Activated CD4-positive, alpha-beta T cell treated with anti-CD3 and anti-CD28 coated beads for 36 hours (primary cell): ENCODE measurements at places on chromosomes 7 and 10.

GRCh38 chr7:80428161-80429054 lies 83.5 kb downstream of the GNAT3 start:
- peak; percentile 7 for DNase-seq

- DNase-seq = no peak
Observed at GRCh38 chr7:18496341-18496700, 772 bp downstream of the HDAC9 start.

GRCh38 chr7:128201067-128201689 lies 39.9 kb upstream of the LEP start:
- DNase-seq = no peak

GRCh38 chr7:84844771-84845170 lies 342.1 kb downstream of the SEMA3D start:
- DNase-seq = no peak

DNA sequence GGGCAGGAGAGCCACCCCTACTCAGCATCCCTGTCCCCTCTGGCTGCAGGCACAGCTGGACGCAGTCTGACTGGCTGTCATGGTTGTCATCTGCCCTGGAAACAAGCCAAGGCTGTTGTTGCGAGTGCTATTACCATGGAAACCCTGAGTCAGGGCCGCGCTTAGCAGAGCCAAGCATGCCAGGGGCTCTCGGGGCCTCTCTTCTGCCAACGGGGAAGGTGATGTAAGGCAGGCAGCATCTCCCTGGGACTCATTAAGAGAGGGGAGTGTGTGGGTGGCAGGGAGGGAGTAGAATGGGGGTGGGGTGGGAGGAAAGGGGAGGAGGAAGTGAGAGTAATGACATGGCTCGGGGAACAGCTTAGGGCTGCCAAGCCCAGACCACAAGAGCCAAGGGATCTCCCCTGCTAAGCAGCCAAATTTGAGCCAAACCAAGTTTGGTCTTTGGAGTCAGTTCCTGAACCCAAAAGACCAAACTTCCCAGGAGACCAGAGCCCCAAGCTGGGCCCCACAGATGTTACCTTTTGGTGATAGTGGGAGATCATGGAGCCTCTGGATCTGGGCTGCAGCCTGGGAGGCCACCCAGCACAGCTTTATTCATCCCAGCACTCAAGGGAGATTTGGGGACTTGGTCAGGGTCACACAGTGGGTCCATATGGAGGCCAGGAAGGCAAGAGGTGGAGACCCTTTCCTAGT lies 67.6 kb downstream of the TMEM130 start:
- peak; percentile 77 for DNase-seq

- peak; percentile 39 for DNase-seq
Observed at GRCh38 chr10:1809139-1809741, 71.9 kb upstream of the ADARB2 start.

DNA sequence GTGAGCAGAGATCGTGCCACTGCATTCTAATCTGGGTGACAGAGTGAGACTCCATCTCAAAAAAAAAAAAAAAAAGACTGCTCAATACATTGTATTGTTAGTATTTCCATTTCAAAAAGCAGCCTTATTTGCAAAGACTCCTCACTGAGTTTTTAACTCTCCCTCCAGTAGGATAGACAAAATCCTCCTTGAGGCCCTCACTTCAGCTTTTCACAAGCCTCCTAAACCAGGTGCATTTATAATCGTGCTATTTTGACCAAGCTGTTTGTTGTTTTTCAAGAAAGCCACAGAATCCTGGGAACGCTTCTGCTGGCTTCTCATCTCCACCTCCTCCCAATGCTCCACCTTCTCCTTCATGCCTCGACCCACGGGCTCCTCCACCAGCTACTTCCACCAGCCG lies 6.3 kb upstream of the DDIT4 start:
- DNase-seq = no peak

GRCh38 chr10:132840698-132841614 lies 55.0 kb upstream of the NKX6-2 start:
- DNase-seq = no peak

- DNase-seq = no peak
Observed at GRCh38 chr10:93397020-93397419, 85.1 kb downstream of the MYOF start.

GRCh38 chr7:99469381-99470065 lies 3.2 kb upstream of the ZNF789 start:
- DNase-seq = no peak

DNA sequence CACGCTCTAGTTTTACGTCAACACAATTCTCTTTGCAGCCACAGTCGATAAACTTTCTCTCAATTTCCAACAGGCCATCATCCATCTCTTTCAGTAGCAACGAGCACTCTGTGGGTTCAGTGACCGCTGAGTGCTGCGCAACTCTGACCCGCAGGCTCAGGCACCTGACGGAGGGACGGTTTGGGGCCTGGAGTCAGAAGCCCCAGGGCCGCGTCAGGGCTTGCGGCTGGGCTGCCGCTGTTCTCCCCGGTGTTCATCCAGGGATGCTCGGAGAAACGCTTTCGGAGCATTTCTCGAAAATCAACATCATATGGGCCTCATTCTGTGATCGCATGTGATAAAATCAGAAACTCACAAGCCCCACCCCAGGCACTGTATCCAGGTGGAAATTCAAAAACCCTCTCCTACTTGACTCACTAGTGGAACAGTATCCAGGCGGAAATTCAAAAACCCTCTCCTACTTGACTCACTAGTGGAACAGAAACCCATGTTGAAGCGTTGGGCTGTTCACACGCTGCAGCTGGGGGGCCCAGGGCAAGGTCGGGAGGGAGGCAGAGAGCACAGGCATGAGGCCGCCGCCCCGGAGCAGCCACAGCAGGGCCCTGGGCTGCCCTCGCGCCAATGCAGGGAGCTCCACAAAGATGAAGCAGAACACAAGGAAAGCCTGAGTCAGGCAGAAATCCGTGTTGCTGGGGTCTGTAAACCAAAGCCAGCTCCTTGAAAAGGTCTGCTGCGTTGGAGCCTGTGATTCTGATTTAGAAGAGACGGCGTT lies 73.3 kb upstream of the NKX6-2 start:
- no peak for DNase-seq

GRCh38 chr7:72435366-72435765 lies 23.2 kb upstream of the CALN1 start:
- DNase-seq = no peak

DNA sequence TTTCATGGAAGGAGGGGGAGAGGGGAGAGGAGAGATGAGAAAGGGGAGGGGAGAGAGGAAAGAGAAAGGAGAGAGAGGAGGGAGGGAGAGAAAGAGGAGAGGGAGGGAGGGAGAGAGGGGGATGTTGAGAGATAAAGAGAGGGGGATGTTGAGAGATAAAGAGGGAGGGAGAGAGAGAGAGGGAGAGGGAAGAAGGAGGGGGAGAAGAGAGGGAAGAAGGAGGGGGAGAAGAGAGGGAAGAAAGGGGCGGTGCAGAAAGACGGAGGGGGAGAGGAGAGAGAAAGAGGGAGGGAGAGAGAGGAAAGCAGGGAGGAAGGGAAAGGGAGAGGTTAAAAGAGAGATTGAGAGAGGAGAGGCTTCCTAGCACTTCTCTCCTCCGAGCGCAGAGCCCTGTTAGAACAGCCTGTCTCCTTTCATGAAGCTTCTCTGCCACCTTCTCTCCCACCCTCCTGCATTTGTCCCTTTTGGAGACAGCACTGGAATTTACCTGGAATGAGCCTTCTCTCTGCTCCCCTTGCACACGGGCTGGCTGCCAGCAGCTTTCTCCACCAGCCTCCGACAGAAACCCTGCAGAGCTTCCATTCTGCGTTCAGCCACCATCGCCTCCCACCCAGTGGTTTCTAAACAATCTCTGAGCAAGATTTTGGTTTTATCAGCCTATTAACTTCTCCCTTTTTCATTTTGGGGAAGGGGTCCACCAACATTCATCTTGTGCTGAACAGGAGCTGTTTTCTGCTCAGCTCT lies 74.0 kb upstream of the CARD11 start:
- DNase-seq = peak; percentile 61

- no peak for DNase-seq
Observed at GRCh38 chr10:852386-852785, 79.1 kb downstream of the LARP4B start.

DNA sequence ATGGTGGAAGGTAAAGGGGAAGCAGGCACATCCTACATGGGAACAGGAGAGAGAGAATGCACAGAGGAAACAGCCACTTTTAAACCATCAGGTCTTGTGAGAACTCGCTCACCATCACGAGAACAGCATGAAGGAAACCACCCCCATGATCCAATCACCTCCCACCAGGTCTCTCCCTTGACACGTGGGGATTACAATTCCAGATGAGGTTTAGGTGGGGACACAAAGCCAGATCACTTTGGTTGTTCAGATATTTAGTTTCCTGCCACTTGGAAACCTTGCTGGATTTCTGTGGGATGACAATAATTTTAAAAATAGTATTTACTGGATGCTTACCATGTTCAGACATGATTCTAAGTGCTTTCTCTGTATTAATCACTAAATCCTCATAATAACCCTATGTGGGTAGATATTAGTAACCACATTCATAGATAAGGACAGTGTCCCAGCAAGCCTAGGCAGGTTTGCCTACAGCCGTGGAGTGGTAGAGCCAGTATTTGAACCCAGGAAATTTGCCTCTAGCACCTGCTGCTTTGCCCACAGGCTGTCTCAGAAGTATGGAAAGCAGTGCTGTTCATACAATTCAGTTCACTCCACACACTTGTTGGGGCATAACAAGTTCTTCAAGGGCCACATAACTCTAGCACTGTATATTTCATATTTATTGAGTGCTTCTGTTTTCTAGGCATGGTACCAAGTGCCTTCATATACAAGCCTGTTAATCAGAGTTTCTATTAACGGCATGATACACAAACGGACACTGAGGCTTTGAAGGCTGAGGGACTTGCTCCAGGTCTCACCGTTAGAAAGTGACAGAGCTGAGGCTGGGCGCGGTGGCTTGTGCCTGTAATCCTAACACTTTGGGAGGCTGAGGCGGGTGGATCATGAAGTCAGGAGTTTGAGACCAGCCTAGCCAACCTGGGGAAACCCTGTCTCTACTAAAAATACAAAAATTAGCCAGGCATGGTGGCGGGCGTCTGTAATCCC lies 8.3 kb downstream of the TLL2 start:
- DNase-seq = no peak

GRCh38 chr10:7300384-7300971 lies 110.4 kb downstream of the SFMBT2 start:
- no peak for DNase-seq

DNA sequence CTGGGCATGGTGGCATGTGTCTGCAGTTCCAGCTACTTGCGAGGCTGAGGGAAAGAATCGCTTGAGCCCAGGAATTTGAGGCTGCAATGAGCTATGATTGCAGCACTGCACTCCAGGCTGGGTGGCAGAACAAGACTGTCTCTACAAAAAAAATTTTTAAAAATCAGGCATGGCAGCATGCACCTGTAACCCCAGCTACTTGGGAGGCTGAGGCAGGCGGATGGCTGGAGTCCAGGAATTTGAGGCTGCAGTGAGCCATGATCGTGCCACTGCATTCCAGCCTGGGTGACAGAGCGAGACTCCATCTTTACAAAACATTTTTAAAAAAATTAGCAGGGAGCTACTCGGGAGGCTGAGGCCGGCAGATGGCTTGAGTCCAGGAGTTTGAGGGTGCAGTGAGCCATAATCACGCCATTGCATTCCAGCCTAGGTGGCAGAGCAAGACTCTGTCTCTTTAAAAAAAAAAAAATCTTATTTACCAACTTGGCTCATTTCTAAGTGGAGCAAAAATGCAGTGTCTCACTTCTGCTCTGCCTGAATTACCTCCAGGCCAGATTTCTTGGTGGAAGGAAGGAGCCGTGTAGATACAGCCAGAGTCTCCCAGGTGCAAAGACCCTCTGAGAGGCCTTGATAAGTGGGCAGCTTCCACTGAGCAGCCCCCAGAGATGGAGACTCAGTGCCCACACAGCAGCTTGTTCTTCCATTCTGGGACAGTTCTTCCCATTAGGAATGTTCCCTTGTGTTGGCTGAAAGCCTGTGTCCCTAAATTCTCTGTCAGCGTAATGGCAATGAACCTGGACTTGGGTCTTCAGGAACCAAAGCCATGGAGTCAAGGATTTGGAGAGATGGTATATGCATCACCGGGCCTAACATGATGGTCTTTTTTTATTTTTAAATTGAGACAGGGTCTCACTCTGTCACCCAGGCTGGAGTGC lies 30.0 kb downstream of the GTF2IRD1 start:
- no peak for DNase-seq

- DNase-seq = no peak
Observed at GRCh38 chr7:155868955-155869783, 56.9 kb upstream of the SHH start.

GRCh38 chr10:17033529-17034260 lies 95.9 kb downstream of the CUBN start:
- no peak for DNase-seq

DNA sequence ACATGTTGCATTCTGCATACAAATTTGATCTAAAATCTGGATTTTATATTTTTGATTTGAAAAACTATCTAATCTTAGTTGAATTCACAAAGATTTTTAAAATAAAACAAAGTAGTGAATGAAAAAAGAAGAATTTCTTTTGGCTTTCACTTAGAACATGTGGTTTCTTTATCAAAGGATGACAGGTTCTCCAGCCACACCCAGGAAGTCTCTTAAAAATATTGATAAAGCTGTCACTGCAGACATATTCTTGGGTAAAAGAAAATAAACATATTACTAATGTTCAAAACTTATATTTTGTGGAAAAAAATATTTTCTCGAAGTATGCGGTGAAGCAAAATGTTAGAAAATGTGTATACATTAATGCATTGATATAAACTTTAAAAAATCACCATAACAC lies 44.3 kb downstream of the ARL4A start:
- DNase-seq = no peak

GRCh38 chr7:71329030-71329660 lies 197.2 kb downstream of the GALNT17 start:
- DNase-seq = no peak

DNA sequence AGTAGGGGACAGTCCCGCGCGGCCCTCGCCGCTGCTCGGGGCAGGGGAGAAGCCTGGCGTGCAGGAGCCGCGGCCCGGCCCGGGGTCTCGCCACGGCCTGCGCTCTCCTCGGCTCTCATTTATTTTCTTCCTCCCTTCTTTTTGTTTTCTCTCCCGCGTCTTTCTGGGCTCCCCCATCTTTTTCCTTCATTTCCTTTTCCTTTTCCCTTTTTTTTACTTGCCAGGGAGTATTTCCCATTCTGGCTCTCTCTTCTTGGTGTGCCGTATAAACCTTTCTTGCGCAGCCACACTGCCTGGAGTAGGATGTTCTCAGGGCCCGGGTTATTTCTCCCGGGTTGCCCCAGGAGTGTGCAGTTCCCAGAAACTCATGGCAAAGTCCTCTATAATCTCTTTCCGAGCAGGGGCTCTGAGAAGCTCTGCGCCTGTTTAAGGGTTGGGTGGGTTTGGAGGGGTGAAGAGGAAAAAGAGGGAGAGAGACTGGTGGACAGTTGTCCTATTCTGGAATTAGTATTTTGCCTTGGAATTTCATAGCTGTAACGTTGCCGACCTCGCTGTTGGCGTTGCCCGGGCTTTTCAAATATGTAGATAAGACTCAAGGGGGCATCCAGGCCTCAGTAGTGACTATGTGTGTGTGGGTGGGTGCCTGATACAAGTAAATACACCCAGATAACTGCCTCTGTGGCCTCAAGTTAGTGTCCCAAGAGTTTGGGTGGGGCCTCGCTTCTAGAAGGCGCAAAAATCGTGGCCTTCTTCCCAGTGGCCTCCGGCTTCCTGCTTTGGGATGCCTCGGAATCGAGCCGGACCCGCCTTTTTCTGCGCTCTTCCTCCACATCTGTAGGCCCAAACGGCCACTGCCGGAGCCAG lies 4.3 kb upstream of the ZNF503 start:
- DNase-seq = no peak
